ENCODE measurements at places on chromosomes 4 and X. TPM values are rescaled to one million over a fixed set of nuclear protein-coding genes. Genes with fewer than 3 reads are reported as not detected.

The GAGE12F gene
- total RNA-seq: not detected

DNA sequence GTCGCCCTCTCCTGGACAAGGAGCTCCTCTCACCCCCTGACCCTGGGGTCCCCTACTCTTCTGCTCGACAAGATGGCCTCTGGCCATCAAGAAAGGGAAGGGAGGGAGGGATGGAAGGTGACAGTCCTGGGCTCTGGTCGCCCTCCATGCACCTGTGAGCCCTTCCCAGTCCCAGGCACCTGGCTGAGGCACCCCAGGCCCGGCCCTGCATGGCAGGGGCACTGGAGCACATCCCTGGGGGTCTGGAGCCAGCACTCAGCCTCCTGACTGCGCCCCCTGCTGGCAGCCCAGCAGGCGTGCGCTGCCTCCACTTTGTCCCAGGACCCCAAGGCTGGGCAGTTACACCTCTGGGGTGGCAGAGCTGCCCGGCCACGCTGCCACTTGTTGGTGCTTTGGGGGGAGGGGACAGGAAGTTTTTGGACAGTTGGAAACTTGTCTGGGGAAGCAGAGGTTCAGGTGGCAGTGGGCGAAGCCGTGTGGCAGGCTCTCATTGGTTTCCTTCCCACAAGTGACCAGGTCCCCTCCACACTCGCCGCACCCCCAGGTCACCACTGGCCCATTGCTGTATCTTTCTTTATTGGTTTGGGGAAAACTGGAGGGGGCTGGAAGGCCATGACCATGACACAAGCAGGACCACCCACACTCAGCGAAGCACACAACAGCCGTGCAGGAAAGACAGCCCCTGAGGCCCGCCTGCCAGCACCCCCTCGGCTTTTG is 4.3 kb downstream of the PNCK start:
- no peak overlapping the region for H3K4me3 ChIP-seq
- H3K27me3 ChIP-seq: no peaks in the 10 kb centered on the region
- no peak overlapping the region for H3K27ac ChIP-seq
- peak; percentile 39 for DNase-seq
- no peaks in the 10 kb centered on the region for H3K4me1 ChIP-seq

The UGT2B15 gene
- not detected for total RNA-seq

DNA sequence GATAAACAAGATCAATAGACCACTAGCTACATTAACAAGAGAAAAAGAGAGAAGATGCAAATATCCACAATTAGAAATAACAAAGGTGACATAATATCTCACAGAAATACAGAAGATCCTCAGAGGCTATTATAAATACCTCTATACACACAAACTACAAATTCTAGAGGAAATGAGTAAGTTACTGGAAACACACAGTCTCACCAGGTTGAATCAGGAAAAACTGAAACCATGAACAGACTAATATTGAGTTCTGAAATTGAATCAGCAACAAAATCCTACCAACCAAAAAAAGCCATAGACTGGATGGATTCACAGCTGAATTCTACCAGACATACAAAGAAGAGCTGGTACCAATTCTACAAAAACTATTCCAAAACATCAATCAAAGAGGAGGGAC is 211.8 kb upstream of the CPEB2 start:
- H3K36me3 ChIP-seq: no peaks in the 10 kb centered on the region
- no peak for DNase-seq
- no peak overlapping the region for H3K27ac ChIP-seq
- H3K4me3 ChIP-seq: no peak overlapping the region
- no peaks in the 10 kb centered on the region for H3K4me1 ChIP-seq

- no peaks in the 10 kb centered on the region for H3K27me3 ChIP-seq
- no peak overlapping the region for H3K4me3 ChIP-seq
- no peak for DNase-seq
- no peaks in the 10 kb centered on the region for H3K36me3 ChIP-seq
- no peak overlapping the region for H3K27ac ChIP-seq
- no peaks in the 10 kb centered on the region for H3K4me1 ChIP-seq
Observed at GRCh38 chr4:180341926-180342325, 1901.3 kb upstream of the TENM3 start.

GRCh38 chrX:46713672-46714490 is 45.0 kb downstream of the SLC9A7 start:
- H3K4me1 ChIP-seq: no peaks in the 10 kb centered on the region
- H3K27ac ChIP-seq: no peak overlapping the region
- no peaks in the 10 kb centered on the region for H3K36me3 ChIP-seq
- H3K27me3 ChIP-seq: no peaks in the 10 kb centered on the region

The RPS6KA6 gene
- 0.55 TPM for total RNA-seq

GRCh38 chr4:112896609-112897190 is 152.8 kb upstream of the ANK2 start:
- no peak overlapping the region for H3K4me3 ChIP-seq
- H3K27ac ChIP-seq: no peak overlapping the region
- H3K27me3 ChIP-seq: no peaks in the 10 kb centered on the region
- H3K4me1 ChIP-seq: no peaks in the 10 kb centered on the region
- DNase-seq: no peak

DNA sequence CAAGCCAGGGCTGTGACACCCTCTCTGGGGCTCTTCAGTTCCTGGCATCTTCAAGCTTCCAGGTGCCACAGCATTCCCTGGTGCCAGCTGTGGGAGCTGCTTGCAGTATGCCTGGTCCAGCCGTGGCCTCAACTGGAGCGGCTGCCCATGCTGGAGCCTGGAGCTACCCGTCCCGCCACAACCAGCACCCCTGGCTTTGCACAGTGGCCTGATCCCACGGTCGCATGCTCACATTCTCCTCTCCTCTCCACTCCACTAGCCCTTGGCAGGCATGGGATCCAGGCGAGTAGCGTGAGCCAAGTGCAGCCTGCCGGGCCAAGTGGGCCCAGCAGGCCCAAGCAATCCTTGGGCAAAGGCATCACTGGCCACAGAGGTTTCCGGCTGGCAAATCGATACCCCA is 81.7 kb downstream of the PPP4R3C start:
- no peak for DNase-seq
- H3K4me1 ChIP-seq: no peaks in the 10 kb centered on the region
- no peak overlapping the region for H3K27ac ChIP-seq
- H3K36me3 ChIP-seq: no peaks in the 10 kb centered on the region

DNA sequence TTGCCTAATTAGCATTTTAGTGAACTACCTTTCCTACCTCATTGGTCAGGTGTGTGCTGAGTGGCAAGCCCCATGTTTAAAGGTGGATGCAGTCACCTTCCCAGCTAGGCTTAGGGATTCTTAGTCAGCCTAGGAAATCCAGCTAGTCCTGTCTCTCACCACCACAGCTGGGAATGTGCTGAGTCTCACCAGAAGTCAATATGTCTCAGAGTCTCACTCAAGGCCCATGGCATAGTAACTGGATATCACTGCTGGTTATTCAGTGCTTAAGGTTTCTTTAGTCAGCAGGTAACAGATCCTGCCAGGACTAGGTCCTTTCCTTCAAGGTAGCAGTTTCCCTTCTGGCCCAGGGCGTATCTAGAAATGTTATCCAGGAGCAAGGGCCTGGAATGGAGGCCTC is 136.5 kb downstream of the COX18 start:
- no peaks in the 10 kb centered on the region for H3K4me1 ChIP-seq
- H3K36me3 ChIP-seq: no peaks in the 10 kb centered on the region
- H3K4me3 ChIP-seq: no peak overlapping the region
- no peak for DNase-seq

DNA sequence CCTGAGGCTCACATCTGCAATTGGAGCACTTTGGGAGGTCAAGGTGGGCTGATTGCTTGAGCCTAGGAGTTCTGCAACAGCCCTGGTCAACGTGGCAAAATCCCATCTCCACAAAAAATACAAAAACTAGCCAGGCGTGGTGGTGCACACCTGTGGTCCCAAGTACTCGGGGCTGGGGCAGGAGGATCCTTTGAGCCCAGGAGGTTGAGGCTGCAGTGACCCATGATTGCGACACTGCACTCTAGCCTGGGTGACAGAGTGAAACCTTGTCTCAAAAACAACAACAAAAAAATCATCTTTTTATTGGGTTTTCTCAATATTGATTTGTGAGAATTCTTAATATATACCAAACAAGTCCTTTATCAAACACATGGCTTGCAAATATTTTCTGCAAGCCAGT is 64.9 kb downstream of the ANKRD17 start:
- no peaks in the 10 kb centered on the region for H3K27me3 ChIP-seq
- no peak overlapping the region for H3K27ac ChIP-seq
- no peaks in the 10 kb centered on the region for H3K36me3 ChIP-seq
- no peak for DNase-seq
- H3K4me3 ChIP-seq: no peak overlapping the region

DNA sequence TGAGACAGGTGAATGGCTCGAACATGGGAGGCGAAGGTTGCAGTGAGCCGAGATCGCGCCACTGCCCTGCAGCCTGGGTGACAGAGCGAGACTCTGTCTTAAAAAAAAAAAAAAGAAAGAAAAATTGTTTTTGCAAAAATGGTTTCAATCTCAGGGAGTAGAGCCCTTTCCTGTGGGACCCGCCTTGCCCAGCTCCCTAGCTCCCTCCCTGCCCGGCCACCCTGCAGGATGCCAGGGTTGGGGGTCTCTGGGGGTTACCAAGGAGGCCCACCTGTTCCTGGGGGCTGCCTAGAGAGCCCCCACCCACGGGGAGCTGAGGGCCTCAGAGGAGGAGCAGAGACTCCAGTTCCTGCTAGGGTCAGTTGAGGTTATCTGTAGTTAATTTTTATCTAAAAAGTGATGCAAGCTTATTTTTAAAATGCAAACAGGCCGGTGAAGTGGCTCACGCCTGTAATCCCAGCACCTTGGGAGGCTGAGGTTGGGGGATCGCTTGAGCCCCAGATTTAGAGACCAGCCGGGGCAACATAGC is 18.7 kb upstream of the PLCXD1 start:
- H3K4me1 ChIP-seq: no peaks in the 10 kb centered on the region
- H3K27ac ChIP-seq: no peak overlapping the region
- no peak overlapping the region for H3K4me3 ChIP-seq
- H3K27me3 ChIP-seq: no peaks in the 10 kb centered on the region
- no peaks in the 10 kb centered on the region for H3K36me3 ChIP-seq

GRCh38 chr4:56879996-56880395 is 27.7 kb upstream of the REST start:
- no peaks in the 10 kb centered on the region for H3K36me3 ChIP-seq
- no peak overlapping the region for H3K4me3 ChIP-seq
- no peaks in the 10 kb centered on the region for H3K4me1 ChIP-seq
- H3K27ac ChIP-seq: no peak overlapping the region
- no peaks in the 10 kb centered on the region for H3K27me3 ChIP-seq

The ADGRL3 gene
- not detected for total RNA-seq

DNA sequence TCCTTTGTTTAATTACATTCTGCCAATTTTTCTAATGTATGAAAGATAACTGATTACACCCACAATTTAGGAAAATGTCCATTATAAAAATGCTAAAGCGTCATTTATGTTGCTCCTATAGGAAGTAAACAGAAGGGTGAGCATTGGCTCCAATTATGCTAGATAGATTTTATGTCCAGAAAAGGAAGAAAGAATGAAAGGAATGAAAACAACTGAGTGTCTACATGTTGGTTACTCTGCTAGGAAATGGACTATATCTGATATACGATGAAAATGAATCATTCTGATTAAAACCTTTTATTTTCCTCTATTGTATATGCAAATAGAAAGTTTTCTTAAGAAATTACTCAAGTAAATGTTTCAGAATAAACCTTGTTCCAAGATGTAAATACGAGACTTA is 1.6 kb downstream of the ENAM start:
- DNase-seq: no peak
- no peaks in the 10 kb centered on the region for H3K4me1 ChIP-seq
- no peak overlapping the region for H3K27ac ChIP-seq
- H3K27me3 ChIP-seq: no peaks in the 10 kb centered on the region
- H3K36me3 ChIP-seq: no peaks in the 10 kb centered on the region
- no peak overlapping the region for H3K4me3 ChIP-seq

GRCh38 chrX:37677765-37678164 is 7.8 kb upstream of the XK start:
- no peaks in the 10 kb centered on the region for H3K4me1 ChIP-seq
- DNase-seq: no peak
- no peaks in the 10 kb centered on the region for H3K36me3 ChIP-seq
- no peak overlapping the region for H3K4me3 ChIP-seq

DNA sequence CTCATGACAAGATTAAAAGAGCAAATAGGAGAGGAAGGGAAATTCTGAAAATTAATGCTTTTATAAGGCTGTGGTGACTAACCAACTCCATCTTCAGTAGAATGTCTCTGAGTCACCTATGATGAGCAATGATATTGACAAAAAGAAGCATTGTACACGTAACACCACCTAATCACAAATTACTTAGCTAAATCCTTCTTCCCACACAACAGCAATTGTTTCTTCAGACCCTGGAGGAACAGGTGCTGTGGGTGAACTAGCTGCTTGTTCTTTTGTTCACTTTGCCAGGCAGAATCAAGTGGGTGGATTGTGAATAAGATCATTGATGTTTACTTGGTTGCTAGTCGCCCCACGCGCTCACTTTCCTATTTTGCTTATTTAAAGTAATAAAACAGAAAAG is 315.5 kb downstream of the CAMK2D start:
- H3K36me3 ChIP-seq: no peaks in the 10 kb centered on the region
- H3K27ac ChIP-seq: no peak overlapping the region
- H3K4me1 ChIP-seq: no peaks in the 10 kb centered on the region
- no peaks in the 10 kb centered on the region for H3K27me3 ChIP-seq
- DNase-seq: no peak

The GPAT3 gene
- total RNA-seq: 7.8 TPM

DNA sequence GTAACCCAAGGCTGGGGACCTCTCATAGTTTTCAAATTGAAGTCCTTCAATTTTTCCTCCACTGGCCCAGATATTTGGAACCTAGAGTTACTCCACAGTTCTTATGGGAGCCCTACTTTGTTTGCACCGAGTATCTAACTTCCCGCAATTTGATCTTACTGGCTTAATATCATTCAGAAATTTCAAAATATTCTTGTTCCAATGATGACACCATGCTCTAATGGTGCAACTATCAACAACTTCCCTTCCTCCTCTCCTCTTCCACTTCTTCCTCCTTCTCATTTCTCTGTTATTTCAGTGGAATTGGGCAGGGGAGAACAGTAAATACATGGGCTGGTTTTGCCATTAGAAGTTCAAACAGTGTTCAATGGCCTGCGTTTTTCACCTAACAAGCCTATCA is 20.2 kb downstream of the PDCL2 start:
- H3K4me1 ChIP-seq: no peaks in the 10 kb centered on the region
- H3K4me3 ChIP-seq: no peak overlapping the region
- no peaks in the 10 kb centered on the region for H3K27me3 ChIP-seq
- DNase-seq: no peak
- no peak overlapping the region for H3K27ac ChIP-seq

The SLC35A2 gene
- total RNA-seq: 15.8 TPM

The MSANTD1 gene
- 2.0 TPM for total RNA-seq

DNA sequence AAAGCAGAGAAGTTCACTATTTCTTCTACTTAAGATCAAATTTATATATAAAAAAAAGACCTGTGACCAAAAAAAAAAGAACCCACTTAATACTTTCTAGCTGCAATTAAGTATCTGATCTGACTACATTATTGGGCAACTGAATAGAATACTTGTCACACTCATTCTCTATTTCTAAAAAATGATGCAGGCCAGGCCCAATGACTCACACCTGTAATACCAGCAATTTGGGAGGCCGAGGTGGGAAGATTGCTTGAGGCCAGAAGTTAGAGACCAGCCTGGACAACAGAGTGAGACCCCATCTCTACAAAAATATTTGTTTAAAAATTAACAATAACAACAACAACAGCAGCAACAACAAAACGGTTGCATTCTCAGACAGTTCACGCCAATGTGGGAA is 108.8 kb upstream of the BMP2K start:
- H3K36me3 ChIP-seq: no peaks in the 10 kb centered on the region
- H3K27ac ChIP-seq: no peak overlapping the region
- DNase-seq: no peak
- H3K4me1 ChIP-seq: no peaks in the 10 kb centered on the region
- no peaks in the 10 kb centered on the region for H3K27me3 ChIP-seq

The CLGN gene
- not detected for total RNA-seq

- H3K36me3 ChIP-seq: no peaks in the 10 kb centered on the region
- no peak overlapping the region for H3K27ac ChIP-seq
- H3K4me3 ChIP-seq: no peak overlapping the region
- H3K27me3 ChIP-seq: no peaks in the 10 kb centered on the region
- H3K4me1 ChIP-seq: no peaks in the 10 kb centered on the region
Observed at GRCh38 chrX:11269006-11269405, 24.2 kb upstream of the AMELX start.

All from CD4-positive, alpha-beta memory T cell (primary cell).